Right ventricle myocardium superior (tissue), 1 donor: ENCODE measurements at places on chromosomes 6 and 20. TPM values are rescaled to one million over a fixed set of nuclear protein-coding genes. Genes with fewer than 3 reads are reported as not detected.

DNA sequence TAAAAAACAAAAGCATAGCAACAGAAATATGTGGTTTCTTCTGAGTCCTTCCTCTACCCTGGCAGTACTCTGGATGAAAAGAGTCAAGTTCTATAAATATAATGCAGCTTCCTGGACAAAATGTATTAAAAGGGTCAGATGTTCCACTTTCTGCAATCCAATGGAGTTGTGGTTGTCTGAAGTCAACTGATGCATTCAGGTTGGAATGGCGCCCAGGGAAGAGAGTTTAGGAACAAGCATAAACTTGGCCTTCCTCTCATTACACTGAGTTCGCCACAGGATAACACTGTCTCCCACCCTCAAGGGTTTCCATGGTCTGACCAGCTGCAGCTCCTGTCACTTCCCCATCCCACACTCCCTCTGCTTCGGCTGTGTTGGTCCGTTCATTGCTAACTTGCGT lies 66.4 kb downstream of the PLEKHG1 start:
- no peak for DNase-seq

DNA sequence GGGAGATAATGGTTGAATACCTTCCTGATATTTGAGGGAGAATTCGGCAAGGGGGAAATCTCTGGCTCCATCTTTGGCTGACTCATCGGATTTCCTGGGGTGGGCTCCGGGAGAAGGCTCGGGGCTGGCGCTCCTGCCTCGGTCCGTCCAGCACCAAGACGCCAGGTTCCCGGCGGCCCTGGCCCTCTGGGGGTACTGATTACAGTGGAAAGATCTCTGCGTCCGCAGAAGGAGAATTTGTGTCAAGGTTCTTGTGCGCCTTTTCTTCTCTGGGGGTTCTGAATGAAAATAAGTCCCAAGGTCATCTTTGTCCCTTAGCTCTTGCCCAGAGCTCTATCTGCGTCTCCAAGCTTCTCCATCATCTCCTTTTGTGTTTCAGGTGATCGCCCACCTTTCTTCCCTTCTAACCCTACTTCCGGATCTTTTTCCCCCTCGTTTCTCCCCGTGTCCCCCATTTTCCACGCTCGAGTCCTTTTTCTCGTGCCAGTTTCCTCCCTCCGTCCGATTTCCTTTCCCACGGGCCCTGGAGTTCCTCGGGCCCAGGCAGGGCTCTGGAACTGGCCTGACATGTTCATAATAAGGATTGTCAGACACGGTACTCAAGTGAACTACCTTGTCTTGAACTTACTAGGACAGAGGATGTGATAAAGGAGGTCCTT lies 11.6 kb downstream of the NRN1 start:
- DNase-seq: no peak

The SIM1 gene
- not detected for total RNA-seq

DNA sequence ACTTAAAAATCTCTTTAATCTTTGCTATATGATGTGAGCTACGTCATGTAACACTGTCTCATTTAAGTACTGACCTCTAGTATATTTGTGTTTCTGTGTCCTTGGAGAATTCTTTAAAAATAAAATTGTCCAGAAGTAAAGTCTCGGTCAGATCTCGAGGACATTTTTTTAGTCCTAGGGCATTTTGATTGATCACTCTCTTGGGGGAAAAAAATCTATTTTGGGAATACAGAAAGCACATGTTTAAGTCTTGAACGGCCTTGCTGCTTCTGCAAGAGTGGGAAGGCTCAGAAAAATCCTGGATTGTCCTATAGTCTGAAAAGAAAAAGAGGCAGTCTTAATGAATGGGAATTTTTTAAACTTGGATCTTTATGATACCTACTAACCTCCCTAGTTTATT lies 234.3 kb downstream of the UTRN start:
- DNase-seq: no peak

DNA sequence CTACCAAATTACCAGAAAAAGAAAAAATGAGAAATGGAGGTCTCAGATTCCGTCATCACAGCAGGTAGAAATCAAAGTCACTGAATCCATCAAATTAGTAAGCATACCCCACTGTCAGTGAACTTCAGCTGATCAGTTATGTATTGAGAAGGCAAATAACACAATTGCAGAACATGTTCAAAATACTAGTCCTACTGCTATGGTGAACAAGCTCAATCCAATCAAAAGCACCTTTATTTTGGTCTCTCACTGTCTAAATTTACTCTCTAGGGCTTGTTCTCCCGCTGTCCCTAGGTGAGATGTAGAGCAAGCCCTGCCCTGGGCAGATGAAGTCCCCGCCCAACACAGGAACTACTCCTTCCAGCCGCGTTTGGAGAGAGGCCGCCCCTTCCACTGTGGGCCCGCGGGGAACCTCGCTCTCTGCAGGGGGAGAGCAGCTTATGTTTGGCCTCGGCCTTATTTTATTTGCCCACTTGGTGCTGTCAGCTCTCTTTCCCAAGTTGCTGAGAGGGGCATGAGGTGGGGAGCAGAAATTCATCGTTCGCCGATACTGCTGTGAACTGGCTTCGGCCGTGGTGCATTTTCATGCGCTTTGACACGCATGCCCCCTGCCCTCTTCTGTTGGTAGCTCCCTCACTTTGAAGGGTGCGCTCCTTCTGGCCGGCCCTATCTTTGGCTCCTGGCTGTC lies 14.3 kb upstream of the MAP1LC3A start:
- peak; percentile 43 for DNase-seq

The SH3BGRL2 gene
- total RNA-seq: 5.9 TPM

The SGK2 gene
- 0.38 TPM for total RNA-seq

- DNase-seq: no peak
These were observed 59.6 kb downstream of the PRDM1 start for GRCh38 chr6:106145741-106146227.

- no peak for DNase-seq
These were observed 303.8 kb upstream of the MAN1A1 start for GRCh38 chr6:119653329-119653728.

The RNF146 gene
- total RNA-seq: 47.3 TPM

DNA sequence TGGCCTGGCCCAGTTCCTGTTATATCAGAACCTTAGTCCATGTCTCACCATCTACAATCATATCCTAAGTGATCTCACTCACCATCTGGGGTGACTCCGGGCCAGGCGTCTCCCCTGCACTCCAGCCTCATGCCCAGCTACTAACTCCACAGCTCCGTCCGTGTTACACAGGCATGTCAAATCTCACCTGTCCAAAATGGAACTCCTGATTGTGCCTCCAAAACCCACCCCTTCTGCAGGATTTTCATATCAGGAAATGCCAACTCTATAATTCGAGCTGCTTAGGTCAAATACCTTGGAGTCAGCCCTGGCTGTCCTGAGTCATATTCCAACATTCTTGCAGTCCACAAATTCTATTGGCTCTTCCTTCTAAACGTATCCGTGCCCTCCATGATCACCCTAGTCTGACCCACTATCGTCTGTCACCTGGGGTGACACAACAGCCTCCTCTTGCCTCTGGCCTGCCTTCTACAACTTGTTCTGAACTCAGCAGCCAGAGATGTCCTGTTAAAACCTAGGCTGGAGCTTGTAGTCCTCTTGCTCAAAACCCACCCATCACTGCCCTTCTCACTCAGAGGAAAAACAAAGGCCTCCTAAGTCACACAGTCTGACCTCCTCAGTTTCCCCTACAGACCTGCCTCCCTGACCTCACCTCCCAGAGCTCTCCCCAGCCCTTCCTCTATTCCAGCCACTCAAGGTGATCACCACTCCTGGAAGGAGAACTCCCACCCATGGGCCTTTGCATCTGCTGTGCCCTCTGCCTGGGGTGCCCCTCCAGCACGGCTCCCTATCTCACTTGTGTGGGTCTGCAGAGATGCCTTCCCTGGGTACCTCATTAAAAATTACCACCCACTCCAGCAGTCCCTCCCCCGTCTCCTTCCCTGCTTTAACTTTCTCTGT lies 85.3 kb upstream of the SIRPA start:
- no peak for DNase-seq

- no peak for DNase-seq
These were observed 133.5 kb downstream of the PHACTR3 start for GRCh38 chr20:59737816-59738215.

DNA sequence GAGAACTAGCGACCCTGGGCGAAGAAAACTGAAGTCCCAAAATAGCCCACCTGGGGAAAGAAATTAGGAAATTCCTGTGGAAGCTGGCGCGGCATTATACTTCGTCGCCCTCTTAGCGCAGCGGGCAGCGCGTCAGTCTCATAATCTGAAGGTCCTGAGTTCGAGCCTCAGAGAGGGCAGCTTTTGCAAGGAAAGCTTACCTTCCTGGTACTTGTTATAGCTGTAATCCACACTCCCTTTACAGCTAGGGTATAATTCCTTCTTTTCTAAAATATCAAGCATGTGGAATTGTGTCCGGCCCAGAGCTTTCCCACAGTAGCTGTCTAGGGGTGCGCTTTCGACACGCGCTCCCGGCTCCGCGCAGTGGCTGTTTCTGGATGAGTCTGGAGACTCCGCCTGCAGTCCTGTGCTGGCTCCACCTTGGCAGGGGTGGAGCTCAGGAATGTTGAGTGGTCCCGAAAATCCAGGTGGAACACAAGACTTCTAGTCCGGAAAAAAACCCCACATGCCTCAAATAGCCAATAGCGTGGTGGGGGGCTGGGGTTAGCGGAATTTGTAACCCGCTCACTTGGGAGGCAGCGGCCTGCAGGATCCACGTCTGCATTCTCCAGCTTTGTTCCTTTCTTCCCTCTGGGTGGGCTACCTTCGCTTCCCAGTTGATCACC lies 83.7 kb upstream of the ZNF322 start:
- DNase-seq: no peak

The FAM83C gene
- total RNA-seq: not detected

The CST5 gene
- not detected for total RNA-seq

The GPX6 gene
- not detected for total RNA-seq

The TGM3 gene
- total RNA-seq: not detected

DNA sequence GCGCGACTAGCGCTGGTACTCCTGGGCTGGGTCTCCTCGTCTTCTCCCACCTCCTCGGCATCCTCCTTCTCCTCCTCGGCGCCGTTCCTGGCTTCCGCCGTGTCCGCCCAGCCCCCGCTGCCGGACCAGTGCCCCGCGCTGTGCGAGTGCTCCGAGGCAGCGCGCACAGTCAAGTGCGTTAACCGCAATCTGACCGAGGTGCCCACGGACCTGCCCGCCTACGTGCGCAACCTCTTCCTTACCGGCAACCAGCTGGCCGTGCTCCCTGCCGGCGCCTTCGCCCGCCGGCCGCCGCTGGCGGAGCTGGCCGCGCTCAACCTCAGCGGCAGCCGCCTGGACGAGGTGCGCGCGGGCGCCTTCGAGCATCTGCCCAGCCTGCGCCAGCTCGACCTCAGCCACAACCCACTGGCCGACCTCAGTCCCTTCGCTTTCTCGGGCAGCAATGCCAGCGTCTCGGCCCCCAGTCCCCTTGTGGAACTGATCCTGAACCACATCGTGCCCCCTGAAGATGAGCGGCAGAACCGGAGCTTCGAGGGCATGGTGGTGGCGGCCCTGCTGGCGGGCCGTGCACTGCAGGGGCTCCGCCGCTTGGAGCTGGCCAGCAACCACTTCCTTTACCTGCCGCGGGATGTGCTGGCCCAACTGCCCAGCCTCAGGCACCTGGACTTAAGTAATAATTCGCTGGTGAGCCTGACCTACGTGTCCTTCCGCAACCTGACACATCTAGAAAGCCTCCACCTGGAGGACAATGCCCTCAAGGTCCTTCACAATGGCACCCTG lies 1.6 kb downstream of the TPBG start:
- peak; percentile 42 for DNase-seq

The GPLD1 gene
- 1.0 TPM for total RNA-seq

The CCM2L gene
- total RNA-seq: 8.5 TPM

The PRICKLE4 gene
- total RNA-seq: 4.0 TPM

DNA sequence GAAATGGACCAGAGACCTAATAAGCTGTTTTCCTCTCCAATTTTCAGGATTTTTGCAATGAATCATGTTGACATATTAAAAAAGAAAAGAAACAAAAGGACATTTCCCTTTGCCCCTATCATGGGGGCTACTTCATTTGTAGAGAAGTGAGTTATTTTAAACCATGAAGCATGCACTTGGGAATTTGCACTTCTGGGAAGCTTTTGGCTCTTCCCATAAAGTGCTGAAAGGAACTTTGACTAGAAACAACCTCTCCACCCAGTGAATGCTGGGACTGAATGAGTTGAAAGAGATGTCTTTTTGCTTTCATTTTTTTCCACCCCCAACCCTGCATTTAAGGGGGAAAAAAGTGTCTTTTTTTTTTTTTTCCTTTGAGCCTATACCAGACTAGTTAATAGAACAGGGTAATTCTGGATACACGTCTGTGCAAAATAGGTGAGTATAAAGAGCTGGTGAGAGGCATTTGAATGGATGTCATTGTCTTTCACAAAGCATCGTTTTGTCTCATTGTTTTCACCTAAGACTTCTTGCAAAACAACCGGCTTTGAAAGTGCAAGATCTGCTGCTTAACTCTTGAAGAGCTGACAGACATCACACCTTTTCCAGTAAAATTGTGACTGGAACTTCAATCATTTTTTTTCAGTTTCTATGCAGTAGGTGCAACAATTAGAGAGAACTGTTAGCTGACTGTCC lies 138.7 kb upstream of the BACH2 start:
- no peak for DNase-seq

DNA sequence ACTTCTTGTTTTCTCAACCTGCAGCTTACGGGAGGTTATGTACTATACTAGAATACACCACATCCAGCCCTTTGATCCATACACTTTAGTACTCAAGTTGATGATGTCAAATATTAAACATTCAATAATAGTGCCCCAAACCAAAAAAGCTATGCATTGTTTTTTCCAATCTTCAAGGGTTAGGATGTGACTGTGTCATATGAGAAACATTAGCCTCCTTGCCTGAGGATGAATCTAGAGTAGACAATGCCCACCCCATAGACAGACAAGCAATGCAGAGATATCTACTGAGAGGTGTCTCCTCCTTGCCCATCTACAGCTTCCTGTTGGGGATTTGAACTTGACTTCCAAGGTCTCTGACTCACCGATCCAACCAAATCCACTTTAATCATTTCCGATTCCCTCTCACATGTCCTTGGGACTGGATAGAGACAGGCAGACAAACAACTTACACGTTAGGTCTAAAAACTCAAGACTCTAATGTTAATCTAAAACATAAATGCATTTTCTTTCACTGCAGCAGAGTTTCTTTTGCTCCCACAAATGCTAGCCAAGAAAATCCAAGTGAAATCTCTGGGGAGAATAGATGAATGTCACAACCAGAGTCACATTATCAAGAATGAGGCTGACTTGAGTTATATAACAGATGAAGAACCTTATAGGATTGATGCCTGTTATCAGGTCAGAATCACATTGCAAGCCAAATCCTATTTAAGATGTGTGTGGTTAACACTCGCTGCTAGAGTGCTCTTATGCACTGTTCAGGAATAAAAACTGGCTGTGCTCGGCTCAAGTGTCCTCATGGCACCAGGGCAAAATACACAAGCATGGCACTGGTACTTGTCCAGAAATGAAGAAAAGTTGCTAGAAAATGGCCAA lies 75.5 kb upstream of the TNFAIP3 start:
- DNase-seq: no peak

DNA sequence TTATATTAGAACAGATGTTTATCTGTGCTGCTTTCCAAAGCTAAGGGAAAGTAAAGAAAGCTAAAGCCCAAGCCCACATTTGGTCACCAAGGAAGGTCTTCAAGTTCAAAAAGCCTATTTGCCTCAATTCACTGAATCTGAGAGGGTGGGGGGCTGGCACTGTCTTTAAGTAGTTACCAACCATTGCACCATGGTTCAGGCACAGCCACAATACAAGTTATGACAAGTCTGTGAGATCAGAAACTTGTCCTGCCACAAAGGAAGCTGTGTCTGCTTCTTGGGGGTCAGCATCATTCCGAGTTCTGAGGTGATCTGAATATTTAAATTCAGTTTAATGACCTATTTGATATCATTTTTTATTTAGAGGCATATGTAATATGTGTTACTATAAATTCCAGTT lies 78.3 kb upstream of the OPRM1 start:
- DNase-seq: no peak

The LY6G6F gene
- not detected for total RNA-seq

The TPD52L1 gene
- total RNA-seq: 43.5 TPM
